Fibroblast of villous mesenchyme (primary cell): ENCODE measurements at places on chromosomes 4 and X.

- DNase-seq, result no peak
Measured at GRCh38 chr4:56128213-56128612, 179.5 kb downstream of the CEP135 start.

DNA sequence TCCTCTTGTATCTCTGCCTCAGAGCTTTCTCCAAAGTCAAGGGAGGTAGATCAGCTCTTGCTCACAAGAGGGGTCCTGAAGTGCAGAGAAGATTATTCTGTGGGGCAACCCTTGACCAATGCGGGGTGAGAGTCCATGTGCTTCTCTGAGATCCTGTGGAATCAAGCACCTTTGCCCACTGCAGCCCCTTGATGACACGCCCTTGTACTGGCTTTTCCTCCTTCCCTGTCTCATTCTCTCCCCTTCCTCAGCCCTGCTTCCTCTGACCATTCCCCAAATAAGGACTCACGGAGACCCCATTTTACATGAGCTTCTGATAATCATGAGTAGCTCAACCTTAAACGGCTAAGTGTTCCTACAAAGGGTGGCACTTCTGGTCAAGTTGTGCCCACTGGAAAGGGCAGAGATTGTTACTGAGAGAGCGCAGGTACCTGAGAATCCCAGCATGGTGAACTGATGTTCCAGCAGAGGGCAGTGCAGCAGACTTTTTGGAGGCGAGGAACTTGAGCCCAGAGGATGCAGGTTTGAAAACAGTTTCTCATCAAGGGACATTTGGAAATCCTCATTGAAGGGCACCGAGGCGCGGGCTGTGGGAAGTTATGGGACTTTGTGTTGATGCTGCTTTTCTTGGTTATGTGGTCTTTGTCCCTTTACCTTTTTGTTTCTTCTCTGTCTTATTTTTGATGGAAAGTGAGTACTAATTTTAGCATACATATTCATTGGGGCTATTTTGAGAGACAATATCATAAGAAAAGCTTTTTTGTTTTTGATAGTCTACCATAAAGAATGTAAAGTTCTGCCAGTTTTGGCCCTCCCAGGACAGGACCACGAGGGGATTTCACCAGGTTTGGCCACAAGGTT is 201.3 kb downstream of the RBM46 start:
- DNase-seq, result peak; percentile 19

DNA sequence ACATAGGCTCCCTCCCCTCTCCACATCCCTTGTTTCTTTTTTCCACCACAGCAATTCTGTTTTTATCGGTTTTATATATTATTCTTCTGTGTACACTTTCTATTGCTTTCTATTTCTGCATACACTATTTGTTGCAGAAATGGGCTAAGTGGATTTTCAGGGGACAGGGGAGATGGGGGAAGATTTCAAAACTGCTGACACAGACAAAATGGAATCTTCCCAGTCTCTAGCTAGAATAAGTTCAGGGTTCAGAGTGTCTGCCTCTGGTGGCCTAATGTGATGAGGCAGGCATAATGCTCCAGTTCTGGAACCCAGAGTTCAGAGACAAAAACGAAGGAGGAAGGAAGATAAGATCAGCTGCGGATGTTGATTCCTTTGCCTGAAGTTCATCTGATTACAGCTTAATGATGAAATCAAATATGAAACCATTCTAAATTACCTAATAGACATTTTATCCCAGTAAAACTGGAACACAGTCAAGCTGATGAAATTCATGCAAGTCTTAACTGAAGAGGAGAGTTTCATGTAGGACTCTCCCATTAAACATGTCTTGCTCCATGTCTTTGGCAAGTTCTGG is 447.1 kb downstream of the AFF2 start:
- DNase-seq, result no peak

DNA sequence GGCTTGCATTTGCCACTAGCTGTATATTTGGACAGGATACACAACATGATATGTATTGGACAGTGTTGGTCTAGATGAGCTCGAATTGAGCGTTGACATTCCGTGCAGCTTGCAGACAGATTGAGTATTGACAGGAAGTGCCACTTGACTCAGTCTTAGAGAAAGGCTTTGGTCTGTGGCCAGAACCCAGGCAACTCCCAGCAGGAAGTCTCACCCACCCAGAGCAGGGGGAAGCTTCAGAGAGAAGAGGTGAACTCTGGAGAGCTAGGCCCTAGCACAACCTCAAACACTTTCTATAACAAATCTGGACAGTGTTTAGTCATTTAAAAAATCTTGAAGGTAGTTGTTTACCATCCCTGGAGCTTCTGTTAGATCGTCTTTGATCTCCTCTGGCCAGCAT is 280.5 kb downstream of the FBXW7 start:
- no peak for DNase-seq

GRCh38 chr4:159941076-159941475 is 838.2 kb downstream of the RAPGEF2 start:
- no peak for DNase-seq

DNA sequence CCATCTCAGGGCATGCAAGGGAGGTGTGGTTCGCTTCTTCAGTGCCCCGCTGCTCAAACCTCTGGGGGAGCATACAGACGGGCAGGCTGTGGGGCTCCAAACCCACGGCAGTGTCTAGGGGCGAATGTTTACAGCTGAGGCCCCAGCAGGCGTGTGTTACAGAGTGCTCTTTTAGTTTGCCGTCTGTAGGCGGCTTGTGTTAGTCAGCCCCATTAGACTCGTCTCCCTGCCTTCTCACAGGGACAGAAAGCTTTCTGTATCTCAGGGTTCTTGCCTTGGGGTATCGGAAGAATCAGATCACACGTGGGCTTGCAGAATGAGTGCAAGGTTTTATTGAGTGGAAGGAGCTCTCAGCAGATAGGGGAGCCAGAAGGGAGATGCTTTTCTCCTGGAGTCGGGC is 10.6 kb downstream of the RS1 start:
- no peak for DNase-seq

DNA sequence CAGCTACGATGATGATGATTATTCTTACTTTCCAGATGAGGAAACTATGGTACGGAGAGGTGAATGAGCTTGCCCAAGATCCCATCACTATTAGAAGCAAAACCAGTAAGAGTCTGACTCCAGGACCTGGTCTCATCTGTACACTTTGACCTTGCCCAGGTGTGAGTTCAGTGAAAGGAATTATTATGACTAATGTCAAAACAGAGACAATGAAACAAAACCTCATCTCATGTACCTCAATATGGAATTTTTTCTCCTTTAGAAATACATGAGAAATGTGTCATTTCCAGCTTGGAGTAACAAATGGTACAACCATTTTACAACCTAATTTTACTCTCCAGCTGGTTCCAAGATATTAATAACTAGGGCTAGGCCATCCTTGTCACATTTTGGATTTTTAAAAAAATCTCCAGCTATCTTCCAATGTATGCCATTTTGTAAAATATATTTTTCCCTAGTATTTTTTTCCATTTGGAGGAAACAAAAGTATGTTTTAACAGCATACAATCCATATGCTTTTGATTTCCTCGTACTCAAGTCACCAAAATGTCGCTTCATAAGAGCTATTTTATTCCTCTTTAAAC is 213.8 kb downstream of the PTTG2 start:
- no peak for DNase-seq

DNA sequence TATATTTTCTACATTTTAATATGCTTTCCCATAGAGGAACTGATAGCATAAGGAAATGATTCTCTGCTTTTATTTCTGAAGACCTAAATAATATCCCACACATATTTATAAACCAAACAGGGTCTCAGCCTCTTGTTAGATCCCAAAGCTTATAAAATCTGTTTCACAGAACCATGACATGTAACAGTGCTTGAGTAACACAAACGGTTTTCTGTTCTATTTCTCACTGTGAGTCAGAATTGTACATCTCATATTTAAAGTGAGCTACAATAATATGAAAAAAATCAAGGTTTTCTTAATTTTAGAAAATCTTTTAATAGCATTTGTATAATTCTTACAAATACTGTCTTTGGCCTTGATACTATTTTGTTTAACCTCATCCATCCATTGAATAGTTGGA is 51.2 kb downstream of the NR3C2 start:
- no peak for DNase-seq

- DNase-seq, result peak; percentile 55
Measured at GRCh38 chrX:57821703-57822387, 88.4 kb downstream of the ZXDA start.

DNA sequence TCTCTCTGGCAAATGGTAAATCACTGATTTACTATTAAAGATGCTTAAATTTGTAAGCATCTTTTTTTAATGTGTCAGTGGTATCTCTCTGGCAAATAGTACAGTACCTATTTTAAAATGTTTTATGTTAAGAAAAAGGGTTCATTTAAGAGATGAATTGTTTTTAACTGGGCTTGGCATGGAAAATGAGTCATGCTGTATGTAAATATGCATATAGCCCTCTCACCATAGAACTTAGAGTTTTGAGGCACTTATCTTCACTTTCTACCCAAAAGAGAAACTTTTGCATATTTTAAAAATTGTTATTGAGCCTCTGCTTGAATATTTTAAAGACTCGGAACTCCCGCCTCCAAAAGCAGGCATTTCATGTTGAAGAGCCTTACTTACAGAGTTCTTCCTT is 37.9 kb downstream of the KLHL34 start:
- DNase-seq, result no peak

GRCh38 chr4:137608085-137608484 is 75.8 kb upstream of the PCDH18 start:
- DNase-seq, result peak; percentile 51

- DNase-seq, result no peak
Measured at GRCh38 chr4:182533964-182534363, 290.8 kb downstream of the TENM3 start.

GRCh38 chr4:147678106-147678505 is 5.9 kb downstream of the PRMT9 start:
- DNase-seq, result no peak

DNA sequence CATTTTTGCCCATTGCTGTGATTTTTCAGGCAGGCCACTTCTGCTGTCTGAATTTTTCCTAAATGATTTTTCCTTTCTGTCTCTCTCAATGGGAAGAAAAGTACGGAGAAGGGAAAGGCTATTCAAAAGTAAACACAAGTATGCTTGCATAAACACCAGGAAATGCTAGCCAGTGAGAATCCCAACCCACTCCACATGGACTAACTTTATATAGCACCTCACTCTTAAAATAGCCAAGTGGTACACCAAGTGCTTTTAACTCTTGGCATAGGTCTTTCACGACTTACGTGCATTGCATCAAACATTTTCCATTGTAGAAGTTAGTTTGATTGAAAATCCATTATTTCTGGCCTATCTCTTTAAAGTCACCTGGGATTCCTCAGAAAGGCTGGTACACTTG is 178.9 kb upstream of the SPANXN1 start:
- no peak for DNase-seq

DNA sequence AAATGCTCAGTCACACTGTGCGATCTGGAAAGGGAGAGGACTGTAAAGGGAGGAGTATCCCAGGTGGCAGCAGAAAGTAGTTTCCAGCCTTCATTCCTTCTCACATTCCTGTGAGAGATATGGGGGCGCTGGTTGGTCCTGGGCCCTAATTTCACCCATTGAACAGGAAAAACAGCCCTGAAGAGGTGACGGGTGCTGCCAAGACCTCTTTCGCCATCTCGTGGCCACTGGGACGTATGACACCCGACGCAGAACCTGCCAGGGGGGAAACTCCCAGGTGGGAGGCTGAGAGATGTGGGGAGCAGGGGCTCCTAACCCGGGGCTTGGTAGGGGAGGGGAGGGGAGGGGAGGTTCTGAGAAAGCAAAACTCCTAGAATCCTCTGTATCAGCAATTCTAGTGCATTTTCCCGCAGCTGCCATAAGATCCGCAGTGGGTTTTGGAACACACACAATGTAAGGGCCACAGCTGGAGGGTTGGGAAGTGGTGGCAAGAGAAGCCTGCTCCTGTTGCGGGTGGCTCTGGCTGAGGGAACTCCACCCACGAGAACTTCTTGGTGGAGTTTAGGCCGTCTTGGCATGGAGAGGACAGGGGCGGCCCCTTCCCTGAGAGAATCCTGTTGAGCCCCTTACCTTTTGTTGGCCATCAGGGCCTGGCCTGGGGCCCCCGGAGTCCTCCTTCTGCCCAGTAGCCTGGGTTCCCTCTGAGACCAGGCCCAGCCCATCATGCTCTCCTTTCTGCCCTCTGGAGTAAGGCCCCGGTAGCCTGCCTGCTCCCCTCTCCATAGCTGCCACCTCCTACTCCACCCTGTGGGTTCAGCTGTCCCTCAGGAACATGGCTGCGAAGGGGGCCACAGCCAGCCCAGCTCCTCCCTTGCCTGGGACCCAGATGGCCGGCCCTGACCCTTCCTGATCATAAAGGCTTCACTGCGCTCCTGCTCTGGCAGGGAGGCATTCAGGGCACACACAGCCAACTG is 134.1 kb downstream of the OR13H1 start:
- peak; percentile 21 for DNase-seq

- DNase-seq, result no peak
Measured at GRCh38 chr4:113908829-113909228, 70.6 kb downstream of the ARSJ start.

- DNase-seq, result peak; percentile 80
Measured at GRCh38 chr4:156169011-156169410, 215.3 kb upstream of the CTSO start.

DNA sequence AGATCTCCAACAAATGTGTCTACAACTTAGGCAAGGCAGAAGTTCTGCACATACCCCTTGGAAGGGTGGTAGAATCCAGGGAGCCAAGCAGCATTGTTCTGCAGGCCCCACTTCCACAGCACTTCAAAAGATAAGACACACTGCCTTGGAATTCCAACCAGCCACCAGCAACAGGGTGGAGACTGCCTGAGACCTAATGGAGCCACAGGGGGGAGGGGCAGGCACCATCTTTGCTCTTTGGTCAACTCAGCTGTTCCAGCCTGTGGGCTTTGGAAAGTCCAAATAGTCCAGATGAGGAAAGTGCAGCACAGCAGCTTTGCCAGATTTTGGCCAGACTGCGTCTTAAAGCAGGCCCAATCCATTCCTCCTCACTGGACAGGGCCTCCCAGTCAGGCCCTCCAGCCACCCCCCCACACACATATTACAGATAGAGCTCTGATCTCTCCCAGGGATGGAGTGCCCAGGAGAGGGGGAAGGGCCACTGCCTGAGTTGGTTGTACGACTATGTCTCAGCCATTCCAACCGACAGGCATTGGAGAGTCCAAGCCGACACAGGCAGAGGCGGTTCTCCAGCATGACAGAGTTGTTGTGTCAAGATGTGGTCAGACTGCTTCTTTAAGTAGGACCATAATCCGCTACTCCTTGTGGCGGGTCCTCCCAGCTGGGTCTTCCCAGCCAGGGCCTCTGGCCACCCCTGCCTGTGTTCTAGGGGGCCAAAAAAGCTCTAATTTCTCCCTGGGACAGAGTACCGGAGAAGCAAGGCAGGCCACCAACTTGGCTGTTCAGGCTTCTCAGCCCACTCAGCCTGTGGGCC is 42.5 kb upstream of the ANTXR2 start:
- DNase-seq, result no peak

GRCh38 chrX:10174810-10175209 is 18.0 kb downstream of the CLCN4 start:
- no peak for DNase-seq
